Subcutaneous preadipocyte (primary cell): ENCODE measurements at places on chromosomes 6 and 20. TPM values are rescaled to one million over a fixed set of nuclear protein-coding genes. Genes with fewer than 3 reads are reported as not detected.

Gene PNPLA1
- not detected in 2 replicates for total RNA-seq

Gene C20orf204
- 0.73 and 0.98 TPM in 2 replicates for total RNA-seq

Gene GGTLC1
- not detected in 2 replicates for total RNA-seq

Gene GNAS-AS1
- total RNA-seq: 1.1 and 2.0 TPM in 2 replicates

Gene TRIM10
- total RNA-seq: not detected in 2 replicates

Gene MYH7B
- under 0.01 TPM in 1 of 2 replicates, not detected in the other for total RNA-seq

Gene SLC32A1
- not detected in 2 replicates for total RNA-seq

Gene SLC29A1
- total RNA-seq: 9.6 and 14.9 TPM in 2 replicates

Gene LRRC73
- 0.37 and 1.4 TPM in 2 replicates for total RNA-seq

Gene WFDC12
- total RNA-seq: not detected in 2 replicates

Gene SCRT2
- not detected in 2 replicates for total RNA-seq

Gene CRISP3
- total RNA-seq: not detected in 2 replicates

Gene UBE2J1
- 30.1 and 38.7 TPM in 2 replicates for total RNA-seq

Gene ABHD16B
- not detected in 2 replicates for total RNA-seq

Gene FAM209A
- not detected in 2 replicates for total RNA-seq

Gene PMEPA1
- total RNA-seq: under 0.01 and 0.20 TPM in 2 replicates

Gene NKAIN4
- total RNA-seq: not detected in 2 replicates

Gene TAAR6
- total RNA-seq: not detected in 2 replicates

Gene LPA
- not detected in 2 replicates for total RNA-seq

Gene ELOVL2
- total RNA-seq: under 0.01 and 0.39 TPM in 2 replicates

Gene CDYL
- total RNA-seq: 46.3 and 47.0 TPM in 2 replicates

Gene TGIF2
- total RNA-seq: 4.4 and 5.5 TPM in 2 replicates

Gene LBP
- total RNA-seq: not detected in 2 replicates

Gene RIPOR3
- 2.2 and 19.8 TPM in 2 replicates for total RNA-seq

Gene SLC22A16
- not detected in 2 replicates for total RNA-seq

Gene CDH22
- total RNA-seq: under 0.01 TPM in 1 of 2 replicates, not detected in the other

Gene COL21A1
- 5.3 and 11.4 TPM in 2 replicates for total RNA-seq

Gene RAET1L
- total RNA-seq: not detected in 2 replicates

Gene FANCE
- 8.1 and 18.0 TPM in 2 replicates for total RNA-seq

Gene SH3BGRL2
- total RNA-seq: 1.6 and 2.2 TPM in 2 replicates

Gene FAM162B
- total RNA-seq: 0.73 and 3.7 TPM in 2 replicates

Gene PYGB
- 173 and 266 TPM in 2 replicates for total RNA-seq

Gene RHAG
- total RNA-seq: not detected in 2 replicates

Gene GPX5
- not detected in 2 replicates for total RNA-seq

Gene GLP1R
- not detected in 2 replicates for total RNA-seq

Gene CFB
- total RNA-seq: 6.3 and 10.7 TPM in 2 replicates

Gene TBXT
- total RNA-seq: not detected in 2 replicates

Gene C2
- total RNA-seq: 0.59 and 2.9 TPM in 2 replicates

Gene TBX18
- total RNA-seq: 30.9 and 57.7 TPM in 2 replicates

Gene SNAP25
- total RNA-seq: under 0.01 and 4.5 TPM in 2 replicates

Gene MUC21
- not detected in 2 replicates for total RNA-seq

Gene SLC26A8
- total RNA-seq: under 0.01 TPM in 1 of 2 replicates, not detected in the other
